ENCODE measurements at places on chromosomes 4 and X.

- no peak for DNase-seq
Observed at GRCh38 chr4:119971431-119972084, 95.1 kb downstream of the MAD2L1 start.

GRCh38 chr4:165118256-165118909 is 5.7 kb upstream of the TMEM192 start:
- DNase-seq = no peak

DNA sequence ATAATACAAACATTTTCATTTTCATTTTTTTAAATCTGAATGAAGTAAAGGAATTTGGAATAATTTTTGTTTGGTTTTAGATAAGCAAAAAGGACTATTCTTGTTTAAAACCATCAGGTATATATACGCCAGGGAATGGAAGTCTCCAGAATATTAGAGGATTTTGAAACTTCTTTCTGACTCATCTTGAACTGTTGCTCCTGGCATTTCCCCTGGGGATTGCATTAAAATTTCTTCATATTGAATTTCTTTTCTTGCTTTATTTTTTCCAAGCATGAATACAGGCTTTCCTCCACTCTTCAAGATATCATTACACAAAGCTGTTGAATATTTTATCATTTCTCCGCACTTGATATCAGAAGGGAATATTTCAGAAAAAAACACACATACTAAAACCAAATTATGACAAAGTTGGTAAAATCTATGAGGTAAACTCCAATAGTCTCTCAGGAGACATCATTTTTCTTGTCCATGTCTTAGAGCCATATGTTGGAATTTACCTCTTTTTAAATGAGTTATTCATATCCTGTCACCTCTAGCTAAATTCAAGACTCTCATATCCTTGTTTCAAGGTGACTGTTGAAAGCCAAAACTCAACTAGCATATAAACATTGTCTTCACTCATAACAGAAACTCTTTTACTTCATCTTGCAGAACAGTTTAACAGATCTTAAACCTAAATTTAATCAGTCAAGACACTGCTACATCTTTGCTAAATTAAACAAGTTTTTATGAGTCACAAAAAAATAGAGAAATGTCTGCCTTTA is 20.7 kb upstream of the CSN1S1 start:
- no peak for DNase-seq

- DNase-seq = no peak
Observed at GRCh38 chr4:109011241-109012026, 248.6 kb upstream of the ETNPPL start.

DNA sequence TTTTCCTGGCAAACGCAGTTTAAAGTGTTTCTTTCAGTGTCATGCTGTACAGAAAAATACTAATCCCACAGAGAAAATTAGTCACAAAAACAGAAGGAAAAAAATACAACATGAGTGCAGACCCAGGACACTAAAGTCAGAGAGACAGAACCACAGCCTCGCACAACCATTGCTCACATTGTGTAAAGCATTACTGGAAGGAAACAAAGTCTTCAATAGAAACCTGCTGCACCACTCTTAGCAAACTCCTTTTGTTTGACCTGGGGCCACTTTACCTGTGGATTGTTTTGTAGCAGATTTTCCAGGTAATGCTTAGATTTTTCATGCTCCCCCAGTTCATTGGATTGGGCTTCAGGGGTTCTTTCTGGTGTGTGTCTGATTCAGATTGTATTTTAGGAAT is 131.8 kb upstream of the TMLHE start:
- no peak for DNase-seq

GRCh38 chr4:87497159-87497558 is 32.0 kb downstream of the SPARCL1 start:
- DNase-seq = no peak

DNA sequence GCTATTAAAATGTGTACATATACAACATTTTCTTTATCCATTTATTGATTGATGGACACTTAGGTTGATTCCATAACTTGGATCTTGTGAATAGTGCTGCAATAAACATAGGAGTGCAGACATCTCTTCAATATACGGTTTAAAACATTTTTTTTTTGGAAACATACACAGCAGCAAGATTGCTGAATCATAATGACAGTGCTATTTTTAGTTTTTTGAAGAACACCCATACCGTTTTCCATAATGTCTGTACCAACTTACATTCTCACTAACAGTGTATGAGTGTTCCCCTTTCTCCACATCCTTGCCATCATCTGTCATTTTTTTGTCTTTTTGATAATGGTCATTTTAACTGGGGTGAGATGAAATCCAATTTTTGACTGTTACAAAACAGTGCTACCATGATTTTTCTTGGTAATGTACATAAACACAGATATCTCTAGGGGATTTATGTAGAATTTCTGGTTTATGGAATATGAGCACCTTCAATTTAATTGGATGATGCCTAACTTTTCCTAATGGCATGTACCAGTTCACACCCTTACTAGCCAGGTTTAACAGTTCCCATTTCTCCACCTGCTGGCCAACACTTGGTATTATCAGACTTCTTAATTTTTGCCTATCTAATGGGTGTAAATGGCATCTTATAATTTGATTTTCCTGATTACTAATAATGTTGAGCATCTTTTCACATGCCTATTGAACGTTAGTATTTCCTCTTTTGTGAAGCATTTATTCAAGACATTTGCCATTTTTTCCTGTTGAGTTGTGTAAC is 21.0 kb upstream of the TMSB15B start:
- DNase-seq = no peak

DNA sequence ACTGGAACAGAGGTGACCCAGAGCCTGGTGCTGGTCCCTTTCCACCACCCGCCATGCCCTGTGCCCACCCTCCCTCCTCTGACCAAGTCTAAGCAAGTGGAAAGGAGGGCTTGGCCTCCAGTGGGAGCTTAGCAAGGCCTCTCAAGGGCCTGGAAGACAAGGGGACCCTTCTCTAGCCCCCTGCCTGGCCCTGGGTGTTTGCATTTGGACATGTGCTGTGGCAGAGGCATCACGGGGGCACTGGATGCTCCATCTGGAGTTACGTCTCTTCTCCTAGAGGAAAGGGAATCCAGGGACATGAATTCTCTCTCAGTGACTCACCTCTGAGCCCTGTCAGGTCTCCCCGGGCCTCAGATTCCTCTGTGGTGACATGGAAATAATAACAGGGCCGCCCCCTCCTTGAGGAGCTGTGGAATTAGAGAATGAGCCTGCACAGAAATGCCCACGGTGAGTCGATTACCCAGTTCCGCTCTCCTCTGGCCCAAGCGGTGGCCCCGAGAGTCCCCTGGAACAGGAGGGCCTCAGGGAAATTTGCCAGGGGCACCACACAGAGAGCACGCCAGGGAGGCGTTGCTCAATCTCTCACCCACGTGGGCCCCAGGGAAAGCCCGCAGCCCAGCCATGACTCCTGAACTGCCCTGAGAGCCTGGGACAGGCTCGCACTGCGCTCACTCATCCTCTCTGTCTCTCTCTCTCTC is 189.6 kb downstream of the BCOR start:
- DNase-seq = no peak

- DNase-seq = no peak
Observed at GRCh38 chr4:185541251-185541727, 6.0 kb upstream of the PDLIM3 start.

DNA sequence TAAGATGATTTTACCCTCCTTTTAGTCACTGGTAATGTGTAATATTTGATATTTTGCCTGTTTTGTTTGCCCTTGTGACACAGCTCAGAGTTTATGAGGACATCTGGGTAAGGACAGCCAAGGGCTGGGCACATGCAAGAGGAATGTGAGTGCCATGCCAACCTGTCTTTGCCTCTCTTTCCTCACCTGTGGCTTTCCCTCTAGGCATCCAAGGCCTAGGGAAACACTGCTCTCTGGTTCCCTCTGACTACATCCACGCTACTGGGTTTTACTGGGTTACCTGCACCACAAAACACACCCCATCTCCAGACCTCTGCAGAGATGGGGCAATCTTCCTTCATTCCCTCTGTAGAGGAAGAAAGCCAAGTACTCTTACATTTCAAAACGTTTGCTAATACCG is 7.7 kb downstream of the HPGDS start:
- no peak for DNase-seq

DNA sequence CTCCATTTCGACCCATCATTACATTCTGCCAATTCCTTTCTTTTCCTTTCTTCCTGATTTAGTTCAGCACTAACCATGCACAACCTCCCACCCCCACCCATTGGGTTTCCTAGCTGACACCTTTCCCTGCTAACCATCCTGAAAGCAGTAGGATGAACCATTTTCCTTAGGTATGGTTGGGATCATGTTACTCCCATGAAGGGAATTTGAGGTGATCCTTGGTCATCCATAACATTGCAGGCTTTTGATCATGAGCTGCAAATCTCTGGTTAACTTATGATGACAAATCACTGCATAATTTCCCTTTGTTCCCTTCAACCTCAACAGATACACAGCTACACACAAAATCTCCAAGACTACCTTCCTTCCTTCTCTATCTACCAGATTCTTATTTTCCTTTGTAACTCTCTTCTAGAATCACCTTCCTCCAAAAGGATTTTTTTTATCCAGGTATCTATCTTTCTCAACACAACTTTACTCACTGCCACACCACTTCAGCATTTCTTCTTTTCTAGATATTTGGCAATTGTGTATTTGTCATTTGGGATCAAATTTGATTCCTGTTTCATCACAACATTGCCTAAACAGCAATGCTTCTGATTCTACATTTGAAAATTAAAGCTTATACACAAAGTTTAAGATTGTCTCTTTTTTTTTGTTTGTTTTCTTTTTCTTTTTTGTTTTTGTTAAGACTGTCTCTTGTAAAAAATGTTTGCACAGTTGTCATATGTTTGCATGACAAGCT is 145.1 kb downstream of the RBM47 start:
- DNase-seq = no peak

GRCh38 chrX:45710081-45710801 is 509.6 kb upstream of the DIPK2B start:
- no peak for DNase-seq

GRCh38 chr4:137823007-137823406 is 290.7 kb upstream of the PCDH18 start:
- no peak for DNase-seq

DNA sequence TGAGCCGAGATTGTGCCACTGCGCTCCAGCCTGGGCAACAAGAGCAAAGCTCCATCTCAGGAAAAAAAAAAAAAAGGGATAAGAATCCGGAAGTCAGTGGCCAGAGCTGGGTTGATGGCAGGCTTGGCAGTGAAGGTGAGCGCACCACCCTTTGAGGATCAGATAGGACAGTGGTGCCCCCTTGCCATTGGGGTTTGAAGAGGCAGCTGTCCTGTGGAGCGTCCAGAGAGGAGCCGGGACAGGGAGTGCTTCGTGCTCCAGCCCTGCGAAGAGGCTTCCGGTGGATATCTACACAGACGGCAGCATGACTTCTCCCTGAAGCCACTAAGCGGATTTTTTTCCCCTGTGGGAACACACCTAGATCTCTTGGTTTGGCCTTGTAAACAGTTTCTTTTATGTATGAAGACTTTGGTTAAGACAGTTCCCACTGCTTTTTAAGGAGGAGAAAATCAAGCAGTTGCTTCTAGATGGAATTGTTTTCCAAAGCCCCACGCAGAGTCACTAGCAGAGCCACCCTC is 6.5 kb downstream of the TBC1D14 start:
- no peak for DNase-seq

- no peak for DNase-seq
Observed at GRCh38 chrX:8520791-8521190, 56.2 kb downstream of the VCX3B start.

DNA sequence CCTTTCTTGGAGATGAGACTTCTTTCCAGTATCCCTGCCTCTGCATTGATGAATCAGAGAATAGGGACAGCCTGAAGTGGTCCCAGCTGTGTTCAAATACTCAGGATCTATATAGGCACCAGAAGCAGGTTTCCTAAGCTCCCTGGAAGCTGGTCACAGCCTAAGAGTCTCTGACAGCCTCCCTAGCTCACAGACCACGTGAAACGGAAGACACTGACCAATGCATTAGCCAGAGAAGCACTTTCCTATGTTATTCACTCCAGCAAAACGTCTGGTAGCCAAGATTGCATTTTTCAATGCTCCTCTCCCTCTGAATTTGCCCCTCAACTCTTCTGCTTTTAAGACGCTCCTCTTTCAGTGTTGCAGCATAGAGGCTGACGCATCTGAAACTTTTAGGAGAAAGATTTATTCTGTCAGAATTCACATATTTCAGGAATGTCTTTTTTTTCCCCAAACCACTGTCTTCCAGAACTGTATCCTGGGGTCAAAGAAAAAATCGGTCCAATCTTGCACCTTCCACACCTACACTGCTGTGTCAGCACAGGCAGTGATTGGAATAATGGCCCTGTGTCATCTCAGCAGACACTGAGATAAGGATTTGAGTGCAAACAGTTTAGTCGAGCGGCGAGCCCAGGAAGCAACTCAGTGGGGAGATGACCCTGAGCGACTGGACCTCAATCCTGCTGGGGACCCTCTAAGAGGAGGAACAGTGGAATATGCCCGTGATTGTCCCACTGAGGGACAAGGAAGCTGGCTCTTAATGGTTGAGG is 109.4 kb downstream of the SMIM20 start:
- no peak for DNase-seq

DNA sequence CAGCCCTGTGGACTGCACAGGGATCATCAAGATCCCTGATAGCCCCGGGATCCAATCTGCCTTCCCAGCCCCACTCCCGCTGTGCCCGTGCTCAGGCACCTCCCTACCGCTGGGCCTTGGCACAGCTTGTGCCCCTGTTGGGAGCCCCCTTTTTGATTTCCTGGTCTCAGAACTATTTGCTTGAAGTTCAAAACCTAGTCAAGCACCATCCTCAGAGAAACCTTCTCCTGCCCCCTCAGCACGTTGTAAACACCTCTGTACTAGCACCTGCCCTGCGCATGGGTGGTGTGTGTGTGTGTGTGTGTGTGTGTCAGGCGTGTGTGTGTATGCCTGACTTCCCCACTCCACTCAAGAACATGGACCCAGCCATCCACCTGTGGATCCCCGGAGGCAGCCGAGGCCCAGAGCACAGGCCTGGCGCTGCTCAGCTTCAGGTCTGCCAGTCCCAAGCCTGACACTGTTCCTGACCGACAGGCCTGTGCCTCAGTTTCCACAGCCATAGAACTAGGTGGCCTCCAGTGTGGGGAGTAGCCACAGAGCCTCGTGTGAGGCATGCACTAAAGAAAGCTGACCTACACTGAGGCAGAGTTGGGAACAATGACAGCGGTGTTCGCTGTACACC is 65.5 kb downstream of the ADRA2C start:
- no peak for DNase-seq

DNA sequence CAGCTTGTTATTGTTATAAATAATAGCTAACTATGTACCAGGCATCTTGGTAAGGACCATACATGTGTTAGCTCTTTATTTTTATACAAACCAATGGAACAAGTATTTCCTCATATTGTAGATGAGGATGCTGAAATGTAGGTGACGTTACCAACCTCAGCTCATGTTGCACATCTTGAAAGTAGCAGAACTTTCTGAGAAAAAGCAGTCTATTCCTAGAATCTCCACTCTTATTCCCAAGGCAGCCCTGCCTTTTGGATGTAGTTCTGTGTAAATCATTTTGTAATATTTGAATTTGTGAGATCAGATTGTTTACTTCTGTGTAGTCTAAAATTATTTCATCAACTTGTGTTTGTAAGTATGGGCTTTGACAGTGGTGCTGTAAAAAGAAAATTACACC is 5.3 kb downstream of the FHDC1 start:
- no peak for DNase-seq

Data from activated T-helper 1 cell treated with Interleukin-2 at 50 U/mL for 16 hours (primary cell).